Effector memory CD8-positive, alpha-beta T cell (primary cell): ENCODE measurements at places on chromosomes 16 and 17.

- no peak overlapping the region for H3K27ac ChIP-seq
- no peaks in the 10 kb centered on the region for H3K4me1 ChIP-seq
- H3K27me3 ChIP-seq: no peaks in the 10 kb centered on the region
- DNase-seq: no peak
- H3K36me3 ChIP-seq: no peaks in the 10 kb centered on the region
- no peak overlapping the region for H3K4me3 ChIP-seq
Measured at GRCh38 chr17:55167024-55167725, 97.6 kb upstream of the HLF start.

GRCh38 chr17:65656390-65657250, 95.2 kb upstream of the AXIN2 start:
- peaks cover 17% of the 10 kb centered on the region for H3K27me3 ChIP-seq
- no peaks in the 10 kb centered on the region for H3K36me3 ChIP-seq
- no peak for DNase-seq

GRCh38 chr16:68469796-68470460, 21.6 kb upstream of the SMPD3 start:
- peaks cover 4% of the 10 kb centered on the region for H3K36me3 ChIP-seq
- H3K4me3 ChIP-seq: peak overlapping the region; percentile 83
- H3K27ac ChIP-seq: peak overlapping the region; percentile 90
- H3K27me3 ChIP-seq: no peaks in the 10 kb centered on the region
- peaks cover 22% of the 10 kb centered on the region for H3K4me1 ChIP-seq

DNA sequence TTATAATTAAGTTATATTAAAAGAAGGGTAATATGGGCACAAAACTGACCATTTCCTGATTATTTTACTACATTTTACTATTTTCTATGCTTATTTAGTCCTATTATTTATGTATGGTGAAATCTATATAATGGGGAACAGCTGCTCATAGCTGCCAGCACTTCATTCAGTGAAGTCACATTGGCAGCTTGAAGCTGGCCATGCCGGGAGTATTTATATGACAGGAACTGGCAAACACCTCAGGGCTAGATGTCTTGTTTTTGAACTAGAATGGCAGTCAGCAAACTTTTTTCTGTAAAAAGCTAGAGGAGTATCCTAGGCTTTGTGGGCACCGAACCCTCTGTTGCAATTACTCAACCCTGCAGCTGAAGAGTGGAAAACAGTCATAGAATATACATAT, 104.1 kb downstream of the CDH13 start:
- no peak for DNase-seq
- no peaks in the 10 kb centered on the region for H3K4me1 ChIP-seq
- no peak overlapping the region for H3K27ac ChIP-seq
- no peaks in the 10 kb centered on the region for H3K36me3 ChIP-seq

DNA sequence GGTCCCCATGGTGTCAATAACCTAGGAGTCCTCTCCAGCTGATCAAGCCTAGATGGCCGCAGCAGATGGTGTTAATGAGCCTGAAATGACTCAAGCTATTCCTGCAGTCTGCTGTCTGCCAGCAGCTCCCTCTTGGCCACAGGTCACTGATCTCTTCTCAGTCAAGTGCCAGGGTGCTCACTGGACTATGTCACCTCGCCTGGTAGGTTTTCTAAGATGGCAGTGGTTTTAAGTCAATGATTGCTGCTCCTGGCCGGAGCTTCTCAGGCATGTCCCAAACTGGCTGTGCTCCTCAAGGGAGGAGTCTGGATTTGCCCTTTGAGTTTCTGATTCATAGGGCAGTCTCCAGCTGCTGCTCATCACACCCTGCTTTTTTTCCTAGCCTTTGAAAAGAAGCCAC, 58.6 kb upstream of the SHISA6 start:
- no peaks in the 10 kb centered on the region for H3K27me3 ChIP-seq
- H3K36me3 ChIP-seq: no peaks in the 10 kb centered on the region
- no peak overlapping the region for H3K4me3 ChIP-seq
- H3K27ac ChIP-seq: no peak overlapping the region
- no peaks in the 10 kb centered on the region for H3K4me1 ChIP-seq
- no peak for DNase-seq

GRCh38 chr17:68428498-68429172, 28.7 kb downstream of the WIPI1 start:
- no peak overlapping the region for H3K4me3 ChIP-seq
- H3K27ac ChIP-seq: no peak overlapping the region
- H3K27me3 ChIP-seq: no peaks in the 10 kb centered on the region
- DNase-seq: no peak
- H3K4me1 ChIP-seq: peaks cover 16% of the 10 kb centered on the region
- peaks cover 32% of the 10 kb centered on the region for H3K36me3 ChIP-seq
